ENCODE measurements at places on chromosomes 3 and 15.
A peak's percentile ranks its signal among the peaks of the same experiment; 100 is the strongest.

- no peak for DNase-seq
Measured at GRCh38 chr3:115469649-115470048, 153.7 kb upstream of the GAP43 start.

DNA sequence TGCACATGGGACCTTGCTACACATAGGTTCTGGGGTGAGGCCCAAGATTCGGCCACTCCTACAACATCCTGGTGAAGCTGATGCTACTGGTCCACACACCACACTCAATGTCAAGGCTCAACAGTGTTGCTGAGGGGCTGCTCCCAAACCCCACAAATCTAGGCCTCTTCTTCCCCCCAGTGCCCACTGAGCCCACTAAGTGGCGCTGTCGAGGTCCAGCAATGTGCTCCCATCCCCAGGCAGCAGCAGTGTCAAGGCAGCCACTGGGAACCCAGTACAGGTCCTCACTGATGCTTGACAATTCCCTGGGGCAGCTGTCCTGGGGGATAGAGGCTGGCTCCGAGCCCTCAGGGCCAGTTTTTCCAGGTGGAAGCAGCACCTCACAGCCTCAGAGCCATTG lies 21.5 kb downstream of the SCN5A start:
- peak; percentile 14 for DNase-seq

DNA sequence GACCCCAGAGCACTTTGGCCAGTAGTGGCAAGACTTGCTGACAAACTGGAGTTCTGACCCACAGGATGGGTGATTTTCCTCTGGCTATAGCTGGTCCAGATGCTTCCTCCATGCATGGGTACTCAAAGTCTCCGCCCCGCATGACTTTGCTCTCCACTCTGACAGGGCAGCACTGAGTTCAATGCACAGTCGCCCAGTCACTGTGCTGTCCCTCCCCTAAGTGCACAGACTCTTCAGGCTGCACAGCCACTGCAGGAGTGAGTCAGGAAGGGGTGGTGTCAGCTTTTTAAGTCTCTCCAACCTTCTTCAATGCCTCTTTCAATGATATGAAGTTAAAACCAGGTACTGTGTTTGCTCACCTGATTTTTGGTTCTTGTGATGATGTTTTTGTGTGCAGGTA lies 17.8 kb downstream of the TEX9 start:
- no peak for DNase-seq

- DNase-seq, result no peak
Measured at GRCh38 chr3:40130721-40131120, 178.8 kb upstream of the EIF1B start.

GRCh38 chr3:132380920-132381319 lies 36.4 kb upstream of the DNAJC13 start:
- DNase-seq, result no peak

GRCh38 chr3:1091286-1091685 lies 1.5 kb upstream of the CNTN6 start:
- no peak for DNase-seq

DNA sequence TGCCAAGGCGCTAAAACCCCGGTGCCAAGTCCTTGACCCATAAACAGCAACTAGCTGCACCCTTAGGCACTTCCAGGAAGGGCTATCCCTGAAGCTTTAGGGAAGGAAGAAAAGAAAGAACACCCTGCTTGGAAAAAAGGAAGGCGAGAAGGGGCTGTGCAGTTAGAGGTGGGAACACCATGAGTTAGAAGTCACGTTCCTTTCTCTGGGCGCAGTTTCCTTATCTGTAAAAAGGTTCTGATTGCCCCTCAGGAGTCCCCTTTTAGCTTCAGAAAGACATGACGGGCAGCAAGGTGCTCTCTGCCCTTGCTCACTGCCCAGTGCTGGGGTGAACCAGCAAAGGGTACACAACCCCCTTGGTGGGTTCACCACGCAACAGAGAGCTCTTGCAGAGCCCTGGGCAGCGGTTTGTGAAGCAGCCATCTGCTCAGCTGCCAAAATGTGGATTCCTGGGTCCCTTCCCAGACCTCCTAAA lies 798 bp downstream of the GCHFR start:
- DNase-seq, result no peak

DNA sequence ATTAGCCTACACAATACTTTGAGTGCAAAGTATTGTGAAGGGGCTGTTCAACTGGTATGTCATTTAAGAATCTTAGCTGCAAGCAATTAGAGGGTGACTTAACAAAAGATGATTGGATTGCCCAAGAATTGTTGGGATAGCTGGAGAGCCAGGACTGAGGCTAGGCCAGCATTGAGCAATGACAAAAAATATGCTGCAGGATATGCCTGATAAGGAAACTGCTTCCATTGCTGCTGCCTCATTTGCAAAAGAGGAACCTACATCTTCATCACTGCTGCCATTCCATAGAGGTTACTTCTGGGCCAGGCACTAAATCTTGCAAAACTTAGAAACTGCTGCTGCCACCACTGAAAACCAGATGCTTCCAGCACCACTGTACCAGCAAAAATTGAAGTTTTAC lies 108.0 kb upstream of the TBC1D5 start:
- DNase-seq, result no peak

- DNase-seq, result no peak
Measured at GRCh38 chr15:22992024-22992326, 11.8 kb upstream of the CYFIP1 start.

- no peak for DNase-seq
Measured at GRCh38 chr3:13600950-13601691, 52.2 kb downstream of the FBLN2 start.

- no peak for DNase-seq
Measured at GRCh38 chr3:100022506-100022905, 91.8 kb downstream of the FILIP1L start.

- no peak for DNase-seq
Measured at GRCh38 chr3:45719655-45720487, 30.7 kb downstream of the SACM1L start.

DNA sequence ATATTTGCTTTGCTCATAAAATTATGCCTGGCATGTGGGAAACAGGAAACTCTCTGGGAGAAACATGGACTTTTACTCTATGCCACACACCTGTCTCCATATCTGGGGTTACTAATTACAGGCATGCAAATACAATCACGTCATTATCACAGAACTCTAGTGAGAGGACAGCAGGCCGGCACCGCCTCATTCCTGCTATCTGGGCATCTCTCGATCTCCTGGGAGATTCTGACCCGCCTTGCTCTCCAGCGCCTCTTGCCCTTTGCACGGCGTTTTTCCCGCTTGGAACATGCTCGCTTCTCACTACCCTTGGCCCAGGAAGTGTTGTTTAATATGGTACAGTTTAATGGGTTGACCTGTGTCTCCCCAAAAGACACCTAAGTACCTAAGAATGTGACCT lies 45.4 kb upstream of the PARL start:
- DNase-seq, result no peak

- no peak for DNase-seq
Measured at GRCh38 chr3:16849795-16850194, 35.0 kb upstream of the PLCL2 start.

GRCh38 chr3:22045882-22046281 lies 294.9 kb upstream of the ZNF385D start:
- DNase-seq, result no peak

DNA sequence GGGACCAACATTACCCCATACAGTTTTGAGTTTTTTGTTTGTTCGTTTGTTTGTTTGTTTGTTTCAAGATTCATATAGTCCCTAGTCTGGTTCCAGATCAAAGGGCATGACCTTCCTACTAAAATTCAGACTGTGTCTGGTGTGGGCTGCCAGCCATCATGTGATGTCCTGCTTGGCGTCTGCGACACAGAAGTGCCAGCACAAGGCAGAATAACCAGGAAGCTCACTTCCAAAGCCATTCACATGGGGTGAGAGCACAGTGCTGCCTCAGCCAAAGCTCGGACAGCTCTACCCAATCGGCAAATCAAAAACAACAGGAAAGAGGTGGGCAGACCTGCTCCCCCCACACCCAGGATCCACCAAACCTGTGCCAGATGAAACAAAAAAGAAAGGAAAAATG lies 142.6 kb upstream of the THBS1 start:
- no peak for DNase-seq

- DNase-seq, result no peak
Measured at GRCh38 chr3:162200836-162201235, 704.2 kb downstream of the OTOL1 start.

- DNase-seq, result peak; percentile 15
Measured at GRCh38 chr3:8324747-8325146, 176.9 kb upstream of the LMCD1 start.

GRCh38 chr15:63407612-63408011 lies 26.0 kb upstream of the CA12 start:
- no peak for DNase-seq

GRCh38 chr3:97721446-97721845 lies 43.1 kb upstream of the ARL6 start:
- no peak for DNase-seq

DNA sequence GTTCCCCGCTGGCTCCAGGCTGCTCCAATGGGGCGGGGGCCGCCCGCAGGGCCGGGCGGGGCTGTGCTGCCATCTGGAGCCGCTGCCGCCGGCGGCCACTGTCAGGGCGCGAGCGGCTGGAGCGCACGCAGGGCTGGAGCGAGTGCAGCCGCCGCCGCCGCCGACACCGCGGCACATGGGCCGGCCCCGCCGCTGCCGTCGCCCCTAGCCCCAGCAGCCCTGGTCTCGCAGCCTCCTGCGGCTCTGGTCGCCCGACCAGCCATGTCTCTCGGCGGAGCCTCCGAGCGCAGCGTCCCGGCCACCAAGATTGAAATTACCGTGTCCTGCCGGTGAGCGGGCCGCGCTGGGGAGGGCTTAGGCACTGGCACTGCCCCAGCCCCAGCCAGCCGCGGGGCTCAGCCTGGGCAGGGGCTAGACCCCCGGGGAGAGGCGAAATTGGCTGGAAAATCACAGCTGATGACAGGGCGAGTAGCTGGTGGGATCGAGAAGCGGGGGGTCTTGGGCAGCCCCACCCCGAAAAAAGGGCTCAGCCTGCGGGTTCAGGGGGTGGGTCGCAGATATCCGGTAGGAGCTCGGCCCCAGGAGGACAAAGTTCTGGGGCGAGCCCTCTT lies at the start of gene CPNE9:
TSS of gene CPNE9 (plus strand) at position 98 of the 611 bp plus-strand sequence. CDS start at position 262, 164 bp downstream.
- DNase-seq, result no peak

GRCh38 chr15:92645051-92645631 lies 10.4 kb downstream of the FAM174B start:
- no peak for DNase-seq

- no peak for DNase-seq
Measured at GRCh38 chr3:113454630-113455029, 13.3 kb upstream of the CFAP44 start.

- no peak for DNase-seq
Measured at GRCh38 chr3:127669541-127670228, 3.1 kb upstream of the ABTB1 start.

DNA sequence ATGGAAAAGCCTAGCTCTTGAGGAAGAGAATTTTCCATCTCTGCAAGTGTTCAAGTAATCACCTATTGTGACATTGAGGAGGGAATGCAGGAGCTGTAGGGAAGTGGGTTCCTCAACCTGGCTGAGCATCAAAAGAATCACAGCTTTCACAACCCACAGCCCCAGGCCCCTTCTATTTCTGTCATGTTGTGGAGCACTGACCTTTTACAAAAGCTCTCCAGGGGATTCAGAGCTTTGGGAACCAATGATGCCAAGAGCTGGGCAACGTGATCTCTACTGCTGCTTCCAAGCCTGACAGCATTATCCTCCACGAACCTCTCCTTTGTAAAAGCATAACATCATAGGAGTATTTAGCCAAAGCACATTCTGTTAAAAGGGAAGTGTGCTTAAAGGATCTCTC lies 231.1 kb downstream of the ADAMTS9 start:
- DNase-seq, result no peak

DNA sequence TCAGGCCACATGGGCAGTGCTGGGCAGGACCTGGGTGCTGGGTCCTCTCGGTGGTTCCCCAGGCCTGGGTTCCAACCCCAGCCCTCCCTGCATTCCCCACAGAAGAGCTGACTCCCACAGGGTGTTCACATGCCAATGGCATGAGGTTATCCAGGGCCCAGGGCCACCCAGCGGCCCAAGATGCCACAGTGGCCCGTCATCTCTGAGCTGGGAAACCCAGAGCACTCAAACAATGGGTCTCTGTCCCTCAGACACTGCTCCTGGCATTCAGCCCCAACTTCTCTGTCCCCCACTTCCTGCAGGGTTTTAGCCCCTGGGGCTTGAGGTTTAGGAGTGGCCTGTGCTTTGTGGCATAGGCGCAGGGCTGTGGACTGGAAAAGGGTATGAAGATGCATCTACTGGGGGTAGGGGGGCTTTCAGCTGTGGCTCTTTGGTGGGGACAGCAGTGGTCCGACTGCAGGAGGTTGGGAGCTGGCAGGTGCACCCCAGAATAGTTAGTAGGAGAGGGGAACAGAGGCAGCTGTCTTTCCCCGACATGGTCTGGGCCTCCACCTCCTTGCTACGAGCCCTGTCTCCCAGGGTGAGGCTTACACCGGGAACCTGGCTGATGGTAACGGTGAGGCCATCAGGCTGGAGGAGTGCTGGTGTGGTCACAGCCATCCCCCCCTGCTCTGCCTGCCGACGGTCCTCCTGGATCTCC lies 1.7 kb downstream of the CCDC9B start:
- DNase-seq, result no peak

GRCh38 chr3:14899993-14900618 lies 47.3 kb upstream of the NR2C2 start:
- no peak for DNase-seq

DNA sequence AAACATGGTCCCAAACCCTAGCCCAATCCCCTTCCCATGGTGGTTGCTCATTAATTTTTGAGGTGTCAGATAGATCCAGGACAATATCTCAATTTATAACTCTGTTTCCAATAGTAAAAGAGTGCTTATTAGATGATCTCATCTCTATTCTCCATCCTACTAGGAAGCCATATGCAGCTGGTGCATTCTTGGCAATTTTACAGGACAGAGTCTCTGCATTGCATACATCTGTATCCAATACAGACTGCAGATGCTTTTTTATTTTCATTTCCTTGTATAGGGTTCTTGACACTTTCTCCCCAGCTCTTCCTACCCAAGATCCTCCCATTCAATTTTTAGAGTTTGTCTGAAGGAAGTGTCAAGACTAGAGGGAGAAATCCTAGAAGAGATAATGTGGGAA lies 194.8 kb upstream of the DPH6 start:
- no peak for DNase-seq

GRCh38 chr15:82572311-82572710 lies 32.1 kb upstream of the RPS17 start:
- no peak for DNase-seq

Data from stimulated activated CD4-positive, alpha-beta T cell treated with anti-CD3 and anti-CD28 coated beads, Interleukin-2, amount 100 ng/mL, for 48 hours (primary cell).